Muscle of leg (tissue), 16 donors: ENCODE measurements at places on chromosomes 4 and X. TPM values are rescaled to one million over a fixed set of nuclear protein-coding genes. Genes with fewer than 3 reads are reported as not detected.
A peak's percentile ranks its signal among the peaks of the same experiment; 100 is the strongest.

DNA sequence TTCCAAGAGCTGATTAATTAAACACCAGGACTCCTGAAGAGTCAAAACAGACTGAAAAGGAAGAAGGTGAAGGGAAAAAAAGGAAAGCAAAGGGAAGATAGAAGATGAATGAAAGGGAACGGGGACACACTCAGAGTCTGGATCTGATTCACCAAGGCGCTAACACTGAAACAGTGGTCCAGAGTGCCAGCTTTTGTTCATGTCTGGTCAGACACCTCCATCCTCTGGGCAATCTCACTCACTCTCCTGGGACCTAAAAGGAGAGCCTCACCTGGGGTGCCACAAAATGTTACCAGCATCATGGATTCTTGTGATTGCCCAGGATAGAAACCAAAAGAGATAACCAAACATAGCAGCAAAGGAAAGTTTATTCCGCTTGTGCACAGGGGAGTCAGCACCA, 120.3 kb upstream of the AFF2 start:
- no peak for DNase-seq

DNA sequence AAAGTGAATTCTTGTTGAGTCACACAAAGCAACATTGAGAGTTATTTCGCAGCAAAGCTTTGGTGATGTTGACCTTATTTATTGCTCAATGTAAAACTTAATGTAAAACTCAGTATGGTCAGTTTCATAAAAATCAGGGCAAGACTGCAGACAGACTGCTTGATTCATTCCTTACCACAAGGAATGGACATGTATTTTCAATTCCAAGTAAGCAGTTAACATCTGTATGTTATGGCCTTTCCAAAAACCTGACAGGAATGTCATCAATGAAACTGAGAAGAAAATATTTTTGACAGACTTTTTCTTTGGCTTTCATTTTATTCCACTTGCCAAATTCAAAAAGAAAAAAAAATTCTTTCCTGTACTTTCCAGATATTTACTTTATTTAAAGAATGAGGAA, 488.3 kb downstream of the ANKRD50 start:
- peak; percentile 86 for DNase-seq

DNA sequence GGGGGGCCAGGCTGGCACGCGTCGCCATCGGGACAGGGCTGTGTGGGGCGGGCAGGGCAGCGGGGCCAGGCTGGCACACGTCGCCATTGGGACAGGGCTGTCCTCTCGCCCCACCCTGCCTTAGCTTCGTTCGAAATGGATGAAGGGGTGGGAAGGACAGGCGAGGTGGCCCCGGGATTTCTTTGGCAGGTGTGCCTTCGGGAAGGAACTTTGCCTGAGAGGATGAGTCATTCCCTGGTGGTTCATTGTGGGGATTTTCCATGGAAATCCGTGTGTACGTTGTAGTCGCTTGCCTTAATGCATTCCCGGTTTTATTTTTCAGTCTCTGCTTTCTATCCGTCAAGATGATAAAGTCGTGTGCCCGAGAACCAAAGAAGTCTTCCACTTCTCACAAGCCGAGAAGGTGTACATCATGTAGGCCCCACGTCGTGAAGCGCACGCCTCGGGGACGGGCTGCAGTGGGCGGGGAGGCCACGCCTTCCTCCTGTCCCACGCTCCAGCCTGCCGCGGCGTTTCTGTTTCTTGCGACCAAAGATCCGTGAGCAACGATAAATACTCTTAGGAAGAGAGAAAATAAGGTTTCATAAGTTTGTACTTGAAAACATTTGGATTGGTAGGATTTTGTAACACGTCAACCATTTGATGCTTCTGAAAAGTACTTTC, 8.1 kb upstream of the UVSSA start:
- no peak for DNase-seq

DNA sequence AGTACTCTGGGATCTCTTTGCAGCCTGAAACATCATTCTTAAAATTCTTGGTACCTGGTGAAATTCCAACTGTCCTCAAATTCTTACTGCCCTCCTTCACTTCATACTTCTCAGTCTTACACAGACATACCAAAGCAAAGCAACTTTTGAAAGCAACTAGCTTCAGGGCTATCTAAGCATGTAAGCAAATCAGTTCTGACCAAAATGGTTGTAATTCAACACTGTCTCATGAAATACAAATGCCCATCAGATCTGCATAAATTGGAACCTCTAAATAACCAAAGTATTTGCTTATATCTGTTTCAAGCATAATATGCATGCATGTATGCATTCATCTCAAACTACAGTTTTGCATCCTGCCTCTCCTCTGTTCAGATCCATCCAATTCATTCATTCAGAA, 308.1 kb upstream of the PPARGC1A start:
- DNase-seq, result no peak

DNA sequence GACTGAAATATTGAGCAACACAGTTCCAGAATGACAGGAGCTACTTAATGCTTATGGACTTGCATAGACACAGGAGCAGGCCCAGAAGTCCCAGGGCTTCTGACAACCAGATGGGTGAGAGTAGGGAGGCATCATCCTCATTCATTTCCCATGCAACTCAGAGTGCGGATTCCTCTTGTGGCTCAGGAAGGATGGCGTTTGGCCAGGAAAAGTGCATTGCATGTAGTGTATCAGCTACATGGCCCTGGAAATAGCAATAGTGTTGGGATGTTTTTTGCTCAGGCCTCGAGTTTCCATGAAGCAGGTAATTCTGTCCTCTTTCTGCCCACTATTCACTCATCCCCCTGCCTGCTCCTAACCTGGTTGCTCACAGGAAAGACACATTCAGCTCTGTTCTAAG, 136.6 kb downstream of the PDGFRA start:
- DNase-seq, result peak; percentile 57

GRCh38 chr4:153603258-153603657, 80.8 kb upstream of the TLR2 start:
- DNase-seq, result no peak

- DNase-seq, result peak; percentile 74
Observed at GRCh38 chr4:13548984-13549546, 4.8 kb upstream of the NKX3-2 start.

DNA sequence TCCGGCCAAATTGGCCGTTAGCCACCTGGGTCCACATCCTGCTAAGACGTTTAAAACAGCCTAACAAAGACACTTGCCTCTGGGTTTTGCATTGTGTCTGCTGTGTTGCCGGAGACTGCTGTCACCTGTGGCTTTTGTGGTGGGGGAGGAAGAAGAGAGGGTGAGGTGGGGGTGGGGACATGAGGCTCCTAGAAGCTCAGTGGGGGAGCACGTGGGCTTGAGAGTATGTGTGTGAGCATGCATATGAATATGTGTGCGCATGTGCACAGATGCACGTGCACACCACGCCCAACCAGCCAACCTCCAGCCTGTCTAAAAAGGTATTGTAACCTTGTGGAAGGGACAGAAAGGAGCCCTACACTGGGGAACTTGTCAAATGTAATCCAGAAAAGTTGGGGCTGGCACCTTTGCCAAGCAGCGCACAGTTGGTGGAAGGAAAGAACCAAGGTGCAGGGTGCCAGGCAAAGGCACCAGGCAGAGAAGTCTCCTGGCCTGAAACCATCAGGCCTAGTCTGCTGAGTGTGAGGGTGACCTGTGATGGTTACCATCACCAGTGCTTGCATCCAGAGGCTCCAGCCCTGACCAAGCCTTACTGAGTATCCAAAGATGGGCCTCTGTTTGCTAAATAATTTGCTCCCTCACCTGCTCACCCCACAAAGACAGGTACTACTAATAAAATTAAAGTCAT, 10.1 kb upstream of the SASH3 start:
- DNase-seq, result no peak

The PCSK1N gene
- total RNA-seq, result not detected

The GRPR gene
- total RNA-seq, result 0.71 TPM

The GPRASP2 gene
- total RNA-seq, result 27.9 TPM

The KLHL13 gene
- 47.1 TPM for total RNA-seq

The RIPPLY1 gene
- total RNA-seq, result 0.53 TPM

The ARHGAP6 gene
- total RNA-seq, result 7.8 TPM

The SPCS3 gene
- total RNA-seq, result 44.8 TPM

The NXF3 gene
- not detected for total RNA-seq

The CHRDL1 gene
- 10.6 TPM for total RNA-seq
